Left lung (tissue), 14 donors: ENCODE measurements at places on chromosomes 1 and 21. TPM values are rescaled to one million over a fixed set of nuclear protein-coding genes. Genes with fewer than 3 reads are reported as not detected.

The BRDT gene
- not detected for polyA plus RNA-seq

The MCOLN3 gene
- 1.6 TPM for polyA plus RNA-seq

The ELK4 gene
- polyA plus RNA-seq, result 26.0 TPM

The MASP2 gene
- polyA plus RNA-seq, result 12.3 TPM

The FCGR1A gene
- polyA plus RNA-seq, result 4.2 TPM

The NBPF1 gene
- polyA plus RNA-seq, result 125 TPM

The UBE2U gene
- polyA plus RNA-seq, result not detected

The DEPDC1 gene
- 25.1 TPM for polyA plus RNA-seq

The AK5 gene
- 0.62 TPM for polyA plus RNA-seq

The NPR1 gene
- 18.0 TPM for polyA plus RNA-seq

The AMY1B gene
- polyA plus RNA-seq, result 0.17 TPM

The THEMIS2 gene
- polyA plus RNA-seq, result 6.2 TPM

The KDF1 gene
- 6.7 TPM for polyA plus RNA-seq

The CRYBG2 gene
- 1.1 TPM for polyA plus RNA-seq

The MATN1 gene
- polyA plus RNA-seq, result 0.43 TPM

The ELAPOR1 gene
- 14.2 TPM for polyA plus RNA-seq

The LIPI gene
- 0.30 TPM for polyA plus RNA-seq

The EPHB2 gene
- 18.2 TPM for polyA plus RNA-seq

The MYBPH gene
- polyA plus RNA-seq, result 0.07 TPM

The ETS2 gene
- polyA plus RNA-seq, result 170 TPM

The GJA9 gene
- polyA plus RNA-seq, result 0.41 TPM

The RAB13 gene
- 160 TPM for polyA plus RNA-seq

The GBP6 gene
- polyA plus RNA-seq, result 0.66 TPM

The TENT5C gene
- 17.5 TPM for polyA plus RNA-seq

The PGLYRP4 gene
- polyA plus RNA-seq, result not detected

The COL9A2 gene
- 17.1 TPM for polyA plus RNA-seq

The TCHHL1 gene
- polyA plus RNA-seq, result not detected

The RAB4A gene
- polyA plus RNA-seq, result 57.0 TPM

The LCE7A gene
- polyA plus RNA-seq, result not detected

The TINAGL1 gene
- polyA plus RNA-seq, result 34.0 TPM

The LRRN2 gene
- polyA plus RNA-seq, result 2.0 TPM

The LDLRAP1 gene
- 22.2 TPM for polyA plus RNA-seq

The CA6 gene
- 0.11 TPM for polyA plus RNA-seq

The CHIA gene
- 3.8 TPM for polyA plus RNA-seq

The CD5L gene
- polyA plus RNA-seq, result not detected

The C8B gene
- polyA plus RNA-seq, result not detected

The C1orf210 gene
- 8.8 TPM for polyA plus RNA-seq

The FAM43B gene
- polyA plus RNA-seq, result 0.56 TPM

The TCHH gene
- 0.07 TPM for polyA plus RNA-seq

The KCNA2 gene
- polyA plus RNA-seq, result 0.93 TPM

The ITGB2 gene
- 7.7 TPM for polyA plus RNA-seq

The CLIC4 gene
- 239 TPM for polyA plus RNA-seq

The OR2T35 gene
- not detected for polyA plus RNA-seq

The RBM11 gene
- 5.2 TPM for polyA plus RNA-seq

The SCMH1 gene
- polyA plus RNA-seq, result 56.1 TPM

The KRTAP11-1 gene
- not detected for polyA plus RNA-seq

The TIAM1 gene
- polyA plus RNA-seq, result 65.5 TPM
